Fibroblast of skin of left quadriceps (primary cell): ENCODE measurements at places on chromosomes 12 and 14.
A peak's percentile ranks its signal among the peaks of the same experiment; 100 is the strongest.

DNA sequence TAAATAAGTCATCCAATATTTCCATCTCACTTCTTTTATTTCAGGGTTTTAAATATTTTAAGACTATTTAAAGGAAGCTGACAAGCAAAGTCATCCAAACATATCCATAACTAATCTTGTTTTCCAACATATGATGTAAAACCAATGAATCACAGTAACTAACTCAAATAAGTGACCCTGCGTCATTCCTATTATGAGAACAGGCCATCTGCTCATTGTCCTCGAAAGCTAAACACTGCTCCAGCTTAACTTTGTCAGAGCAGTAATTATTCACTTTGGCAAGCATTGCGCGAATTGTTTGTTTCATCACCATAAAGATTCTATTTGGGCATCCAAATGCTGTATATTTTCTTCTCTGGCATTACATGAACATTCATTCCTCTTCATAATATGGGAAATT is 99.1 kb downstream of the CAPZA3 start:
- no peak for DNase-seq

- DNase-seq: no peak
Measured at GRCh38 chr12:100733817-100734593, 60.6 kb upstream of the ANO4 start.

GRCh38 chr14:63398952-63399351 is 80.2 kb upstream of the GPHB5 start:
- DNase-seq: no peak

GRCh38 chr12:117040496-117040895 is 58.7 kb downstream of the TESC start:
- DNase-seq: no peak

DNA sequence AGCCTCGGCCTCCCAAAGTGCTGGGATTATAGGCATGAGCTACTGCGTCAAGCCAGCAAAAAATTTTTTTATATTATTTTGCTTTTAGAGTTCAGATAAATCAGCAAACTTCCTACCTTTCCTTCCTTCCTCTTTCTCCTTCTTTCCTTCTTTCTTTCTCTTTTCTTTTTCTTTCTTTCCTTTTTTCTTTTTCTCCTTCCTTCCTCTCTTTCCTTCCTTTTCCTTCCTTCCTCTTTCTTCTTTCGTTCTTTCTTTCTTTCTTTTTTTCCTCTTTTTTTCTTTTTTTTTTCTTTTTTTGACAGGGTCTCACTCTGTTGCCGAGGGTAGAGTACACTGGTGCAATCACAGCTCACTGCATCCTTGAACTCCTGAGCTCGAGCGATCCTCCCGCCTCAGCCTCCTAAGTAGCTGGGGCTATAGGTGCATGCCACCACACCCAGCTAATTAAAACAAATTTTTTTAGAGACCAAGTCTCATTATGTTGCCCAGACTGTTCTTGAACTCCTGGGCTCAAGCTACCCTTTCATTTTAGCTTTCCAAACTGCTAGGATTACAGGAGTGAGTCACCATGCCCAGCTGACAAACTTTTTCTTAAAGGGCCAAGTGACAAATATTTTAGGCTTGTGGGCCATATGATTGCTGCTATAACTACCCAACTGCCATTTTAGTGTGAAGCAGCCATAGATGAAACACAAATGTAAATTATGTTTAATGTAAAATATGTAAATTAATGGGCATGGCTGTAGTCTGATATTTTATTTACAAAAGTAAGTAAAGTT is 7.1 kb upstream of the WASHC4 start:
- DNase-seq: no peak

DNA sequence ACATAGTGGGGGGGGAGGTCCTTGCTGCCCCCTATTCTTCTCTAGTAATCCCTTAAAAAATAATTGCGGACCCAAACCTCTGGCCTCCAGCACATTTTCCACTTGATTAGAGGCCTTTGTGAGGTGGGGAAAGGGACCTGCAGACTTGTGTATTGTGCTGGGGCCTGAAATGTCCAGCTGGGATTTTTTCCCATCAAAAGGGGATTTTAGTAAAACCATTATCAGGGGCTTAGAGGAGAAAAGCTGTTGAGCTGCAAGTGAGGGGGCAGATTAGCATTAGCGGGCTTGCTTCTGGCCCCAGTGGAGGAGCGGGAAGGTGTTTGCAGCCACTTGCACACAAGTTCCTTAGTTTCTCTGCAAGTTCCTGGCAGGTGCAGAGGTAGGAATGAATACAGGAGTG is 13.9 kb downstream of the FBXL14 start:
- DNase-seq: no peak

DNA sequence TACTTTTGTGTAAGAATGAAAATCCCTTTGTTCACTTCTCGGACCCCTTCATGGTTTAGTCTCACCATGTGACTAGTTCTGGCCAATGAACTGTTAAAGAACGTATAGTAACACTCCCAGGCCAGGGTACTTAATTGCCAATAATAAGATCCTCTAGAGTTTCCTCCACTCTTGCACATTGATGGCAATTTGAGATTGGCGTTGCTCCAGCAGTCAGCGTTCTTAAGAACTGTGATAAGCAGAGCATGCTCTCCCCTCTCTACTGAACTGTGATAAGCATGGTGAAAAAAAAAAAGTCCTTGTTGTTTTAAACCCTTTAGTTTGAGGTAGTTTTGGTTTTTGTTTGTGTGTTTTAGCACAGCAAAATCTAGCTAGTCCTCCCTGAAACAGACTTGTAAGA is 854.5 kb downstream of the SLC6A15 start:
- DNase-seq: no peak

DNA sequence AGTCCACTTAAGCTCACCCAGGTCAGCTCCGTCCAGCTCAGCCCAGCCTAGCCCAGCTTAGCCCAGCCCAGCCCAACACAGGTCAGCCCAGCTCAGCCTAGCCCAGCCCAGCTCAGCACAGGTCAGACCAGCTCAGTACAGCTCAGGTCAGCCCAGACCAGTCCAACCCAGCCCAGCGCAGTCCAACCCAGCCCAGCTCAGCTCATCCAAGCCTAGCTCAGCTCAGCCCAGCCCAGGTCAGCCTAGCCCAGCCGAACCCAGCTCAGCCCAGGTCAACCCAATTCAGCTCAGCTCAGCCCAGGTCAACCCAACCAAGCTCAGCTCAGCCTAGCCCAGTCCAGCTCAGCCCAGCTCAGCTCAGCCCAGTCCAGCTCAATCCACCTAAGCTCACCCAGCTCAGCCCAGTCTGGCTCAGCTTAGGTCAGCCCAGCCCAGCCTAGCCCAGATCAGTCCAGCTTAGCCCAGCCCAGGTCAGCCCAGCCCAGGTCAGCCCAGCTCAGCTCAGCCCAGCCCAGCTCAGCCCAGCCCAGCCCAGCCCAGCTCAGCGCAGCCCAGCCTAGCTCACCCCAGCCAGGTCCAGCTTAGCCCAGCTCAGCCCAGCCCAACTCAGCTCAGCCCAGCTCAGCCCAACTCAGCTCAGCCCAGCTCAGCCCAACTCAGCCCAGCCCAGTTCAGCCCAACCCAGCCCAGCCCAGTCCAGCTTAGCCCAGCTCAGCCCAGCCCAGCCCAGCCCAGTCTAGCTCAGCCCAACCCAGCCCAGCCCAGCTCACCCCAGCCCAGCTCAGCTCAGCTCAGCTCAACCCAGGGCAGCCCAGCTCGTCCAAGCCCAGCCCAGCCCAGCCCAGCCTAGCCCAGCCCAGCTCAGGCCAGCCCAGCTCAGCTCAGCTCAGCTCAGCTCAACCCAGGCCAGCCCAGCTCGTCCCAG is 184.0 kb downstream of the TMEM121 start:
- DNase-seq: no peak

GRCh38 chr14:70879448-70879847 is 27.8 kb upstream of the PCNX1 start:
- no peak for DNase-seq

GRCh38 chr12:50102646-50103309 is 1.0 kb upstream of the GPD1 start:
- DNase-seq: no peak

DNA sequence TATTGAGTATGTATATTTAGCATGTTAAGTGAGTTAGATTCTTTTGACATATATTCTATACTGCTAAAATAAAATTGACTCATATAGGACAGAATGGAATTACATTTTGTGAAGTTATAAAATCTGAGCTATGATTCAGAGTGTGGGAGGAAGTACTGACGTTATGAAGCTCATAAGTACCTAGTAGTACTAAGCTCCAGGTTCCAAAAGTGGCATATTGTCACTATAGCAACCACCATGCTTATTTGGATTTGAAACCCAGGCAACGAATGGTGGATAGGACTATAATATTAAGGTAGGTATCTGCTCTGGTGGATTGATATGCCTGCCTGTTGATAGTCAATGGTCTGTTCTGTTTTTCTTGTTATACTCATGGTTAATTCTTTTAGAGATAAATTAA is 2.2 kb upstream of the FBXO33 start:
- no peak for DNase-seq

DNA sequence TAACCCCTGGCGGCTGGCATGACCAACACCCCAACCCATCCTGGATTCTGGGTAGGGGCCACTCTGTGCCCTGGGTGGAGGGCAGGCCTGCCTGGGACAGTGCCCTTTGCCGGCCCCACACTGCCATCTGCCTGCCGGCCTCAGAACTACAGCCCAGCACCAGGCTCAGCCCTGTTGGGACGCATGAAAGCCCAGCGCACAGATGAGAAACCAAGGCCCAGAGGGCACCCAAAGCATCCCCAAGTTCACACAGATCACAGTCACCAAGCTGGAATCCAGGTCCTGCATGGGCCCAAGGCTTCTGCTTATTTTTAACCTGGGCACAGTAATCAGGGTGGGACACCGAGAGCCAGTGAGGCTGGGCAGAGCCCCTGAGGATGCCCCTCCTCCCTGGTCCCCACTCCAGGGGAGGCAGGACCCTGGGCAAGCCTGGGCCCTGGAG is 26.2 kb downstream of the RFLNA start:
- DNase-seq: no peak

DNA sequence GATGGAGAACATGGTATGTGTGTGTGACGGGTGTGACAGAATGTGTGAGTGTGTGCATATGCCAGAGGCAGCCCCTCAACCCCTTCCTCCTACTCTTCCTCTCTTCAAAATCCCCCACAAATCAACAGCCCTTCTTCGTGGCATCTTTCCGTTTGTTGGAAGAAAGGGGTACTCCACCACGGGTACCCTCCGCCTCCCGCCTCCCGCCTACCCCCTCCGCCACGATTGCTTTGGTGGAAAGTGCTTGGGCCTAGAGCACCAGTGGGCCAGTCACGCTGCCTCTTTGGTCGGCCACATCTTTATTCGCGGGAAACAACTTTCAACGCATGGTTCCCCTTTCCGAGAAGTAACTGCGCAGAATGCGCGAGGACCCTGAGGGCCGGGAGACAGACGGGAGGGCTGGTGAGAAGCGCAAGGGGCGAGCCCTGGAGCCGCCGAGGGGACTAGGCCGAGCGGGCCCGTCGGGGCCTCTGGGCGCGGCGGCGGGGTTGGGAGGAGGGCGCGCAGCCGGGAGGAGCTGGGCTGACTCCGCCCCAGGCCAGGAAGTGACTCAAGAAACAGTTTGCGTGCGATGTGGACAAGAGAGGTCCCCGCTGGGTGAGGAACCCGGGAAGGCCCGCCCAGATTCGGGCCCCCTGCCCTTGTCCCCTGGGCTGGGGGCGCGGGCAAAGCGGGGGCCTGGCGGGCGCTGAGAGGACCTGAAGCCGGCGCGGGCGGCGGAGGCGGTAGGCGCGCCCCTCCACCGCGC is at the start of the genes CBLN3 and KHNYN:
Gene CBLN3 (minus strand): TSS at position 274 of the 748 bp plus-strand sequence. CDS start 614 bp downstream, outside the sequence.
Gene KHNYN (plus strand): TSS at position 560 of the 748 bp plus-strand sequence. CDS start 777 bp downstream, outside the sequence.
- DNase-seq: peak; percentile 85

GRCh38 chr12:9796971-9797370 is 30.3 kb upstream of the KLRF1 start:
- no peak for DNase-seq

DNA sequence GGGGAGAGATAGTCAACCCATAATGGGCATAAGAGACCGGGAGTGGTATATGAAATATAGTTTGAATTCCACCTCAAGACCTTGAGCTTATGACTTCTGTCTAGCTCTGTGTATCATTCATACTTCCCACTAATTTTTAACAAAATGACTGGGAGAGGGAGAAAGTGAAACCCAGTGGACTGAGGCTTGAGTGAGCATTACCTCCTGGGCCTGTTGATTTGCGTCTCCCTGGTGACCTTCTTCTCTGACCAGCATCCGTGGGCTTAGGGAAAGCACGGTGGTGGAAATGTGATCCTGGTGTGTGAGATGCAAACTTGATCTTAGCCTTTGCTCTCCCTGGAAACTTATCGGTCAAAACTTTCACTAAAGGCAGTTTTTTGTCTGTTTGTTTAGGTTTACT is 207.9 kb upstream of the BCL2L14 start:
- no peak for DNase-seq

DNA sequence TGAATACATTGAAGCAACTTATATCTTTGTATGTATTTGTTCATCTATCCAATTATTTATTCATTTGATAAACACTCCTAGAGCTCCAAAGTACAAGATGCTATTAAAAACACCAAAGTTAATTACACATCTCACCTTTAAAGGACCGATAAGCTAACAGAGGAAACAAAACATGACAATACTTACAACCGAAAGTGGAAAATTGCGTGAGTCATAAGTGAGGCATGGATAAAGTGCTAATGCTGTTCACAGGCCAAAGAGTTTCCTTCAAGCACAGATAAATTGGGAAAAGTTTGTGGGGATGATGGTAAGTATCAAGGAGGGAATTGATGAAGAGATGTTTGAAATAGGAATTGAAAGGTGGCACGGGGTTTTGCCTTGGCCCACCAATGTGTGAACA is 172.8 kb upstream of the KITLG start:
- no peak for DNase-seq

- no peak for DNase-seq
Measured at GRCh38 chr12:53063708-53064612, 14.1 kb downstream of the TNS2 start.
